ENCODE measurements at places on chromosomes 3 and 15.

GRCh38 chr3:149371001-149371722, 6.3 kb downstream of the TM4SF1 start:
- no peak for DNase-seq

GRCh38 chr3:190825386-190826016, 37.0 kb downstream of the GMNC start:
- no peak for DNase-seq

- no peak for DNase-seq
Observed at GRCh38 chr3:188358787-188359493, 205.0 kb downstream of the LPP start.

GRCh38 chr3:159848348-159849118, 140.1 kb upstream of the IL12A start:
- no peak for DNase-seq

GRCh38 chr3:183268366-183268765, 15.3 kb downstream of the B3GNT5 start:
- DNase-seq, result no peak

DNA sequence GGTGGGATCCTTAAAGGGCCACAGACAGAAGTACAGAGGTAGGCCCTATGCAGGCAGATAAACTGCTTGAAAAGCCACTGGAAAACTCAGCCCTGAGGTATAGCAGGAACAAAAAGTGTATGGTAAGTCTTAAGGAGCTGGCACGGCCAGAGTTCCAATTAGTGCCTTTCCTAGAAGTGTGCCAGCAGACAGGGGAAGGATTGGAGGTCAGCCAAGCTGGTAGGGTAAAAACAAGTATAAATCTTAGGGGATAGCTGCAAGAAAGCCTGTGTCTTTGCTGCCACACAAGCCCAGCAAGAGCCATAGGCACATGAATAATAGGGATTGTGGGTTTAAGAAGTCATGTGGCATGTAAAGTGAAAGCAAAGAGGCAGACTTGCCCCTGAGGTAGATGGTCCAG, 582.5 kb downstream of the PLOD2 start:
- DNase-seq, result no peak

DNA sequence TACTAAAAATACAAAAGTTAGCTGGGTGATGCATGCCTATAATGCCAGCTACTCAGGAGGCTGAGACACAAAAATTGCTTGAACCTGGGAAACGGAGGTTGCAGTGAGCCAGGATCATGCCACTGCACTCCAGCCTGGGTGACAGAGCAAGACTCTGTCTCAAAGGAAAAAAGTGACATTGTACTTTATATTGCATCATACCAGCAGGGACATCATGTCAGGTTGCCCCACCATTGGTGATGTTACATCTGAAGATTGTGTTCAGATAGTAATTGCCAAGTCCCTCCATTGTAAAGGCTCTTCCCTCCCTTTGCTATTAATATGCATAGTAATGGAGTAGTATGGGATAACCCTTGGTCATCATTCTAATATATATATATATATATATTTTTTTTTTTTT, 44.8 kb downstream of the FOXL2 start:
- DNase-seq, result no peak

GRCh38 chr3:5634411-5634810, 446.9 kb downstream of the EDEM1 start:
- no peak for DNase-seq

DNA sequence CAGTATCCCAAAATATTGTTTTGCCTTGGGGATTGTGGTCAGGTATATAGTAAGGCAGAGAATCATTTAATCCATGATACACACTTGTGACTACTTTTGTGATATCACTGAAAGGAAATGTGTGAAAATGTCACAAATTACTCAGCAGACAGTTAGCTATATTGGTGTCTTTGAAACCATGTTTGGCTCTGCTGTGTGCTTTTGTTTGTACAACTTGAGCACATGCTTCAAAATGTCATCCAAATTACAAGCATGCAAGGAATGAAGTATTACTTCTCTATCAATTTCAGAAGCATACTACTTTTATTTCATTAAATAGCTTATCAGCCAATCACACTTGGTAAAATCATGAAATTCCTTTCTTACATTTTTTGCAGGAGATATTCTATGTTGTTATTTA, 619.0 kb upstream of the AGTR1 start:
- no peak for DNase-seq

- no peak for DNase-seq
Observed at GRCh38 chr3:6806991-6807390, 53.9 kb upstream of the GRM7 start.

DNA sequence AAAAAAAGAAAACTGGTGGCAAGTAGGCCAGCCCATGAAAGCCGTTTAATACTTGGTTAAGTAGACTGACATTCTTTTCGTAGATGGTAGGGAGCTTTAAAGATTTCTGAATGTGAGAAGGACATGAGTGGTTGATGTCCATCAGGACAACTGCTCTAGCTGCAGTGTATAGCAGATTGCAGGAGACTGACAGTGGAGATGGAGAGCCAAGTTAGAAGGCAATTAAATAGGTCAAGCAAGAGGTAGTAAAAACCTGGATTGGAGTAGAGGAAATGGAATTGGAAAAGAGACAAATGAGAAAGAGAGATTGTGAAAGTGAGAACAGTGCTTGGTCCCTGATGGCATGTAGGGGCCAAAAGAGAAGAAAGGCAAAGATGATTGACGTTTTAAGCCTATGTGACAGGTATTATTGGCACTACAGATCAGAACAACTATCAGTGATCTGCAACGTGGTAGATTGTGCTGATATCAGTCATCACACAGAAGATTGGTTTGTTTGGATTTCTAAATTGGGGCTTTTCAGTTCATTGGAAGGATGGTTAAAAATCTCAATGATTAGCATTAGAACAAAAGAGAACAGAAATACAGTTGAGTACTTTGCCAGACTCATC, 74.0 kb downstream of the CNTN4 start:
- DNase-seq, result no peak

GRCh38 chr3:184568924-184569829, 7.6 kb downstream of the EPHB3 start:
- peak; percentile 53 for DNase-seq

- no peak for DNase-seq
Observed at GRCh38 chr15:92288755-92289154, 104.9 kb upstream of the ST8SIA2 start.

- no peak for DNase-seq
Observed at GRCh38 chr3:68162644-68163043, 508.2 kb upstream of the SUCLG2 start.

- no peak for DNase-seq
Observed at GRCh38 chr15:43294091-43294706, 27.5 kb upstream of the TGM5 start.

DNA sequence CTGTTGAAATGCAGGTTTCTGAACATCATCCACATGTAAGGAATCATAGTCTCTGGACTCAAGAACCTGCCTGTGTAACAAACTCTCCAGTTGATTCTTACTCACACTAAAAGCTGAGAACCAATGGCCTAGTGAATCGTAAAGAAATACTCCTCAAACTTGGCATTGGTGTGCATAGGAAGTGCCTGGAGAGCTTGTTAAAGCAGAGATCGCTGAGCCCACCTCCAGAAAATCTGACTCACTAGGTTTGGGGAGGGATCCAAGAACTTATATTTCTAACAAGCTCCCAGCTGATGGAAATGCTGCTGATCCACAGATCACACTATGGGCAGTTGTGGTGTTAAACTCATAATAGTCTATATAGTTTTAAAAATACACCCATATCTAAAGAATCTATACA, 55.8 kb upstream of the LMCD1 start:
- no peak for DNase-seq

Measured in brain pericyte (primary cell).